ENCODE measurements at places on chromosomes 7 and 10.
A peak's percentile ranks its signal among the peaks of the same experiment; 100 is the strongest.

DNA sequence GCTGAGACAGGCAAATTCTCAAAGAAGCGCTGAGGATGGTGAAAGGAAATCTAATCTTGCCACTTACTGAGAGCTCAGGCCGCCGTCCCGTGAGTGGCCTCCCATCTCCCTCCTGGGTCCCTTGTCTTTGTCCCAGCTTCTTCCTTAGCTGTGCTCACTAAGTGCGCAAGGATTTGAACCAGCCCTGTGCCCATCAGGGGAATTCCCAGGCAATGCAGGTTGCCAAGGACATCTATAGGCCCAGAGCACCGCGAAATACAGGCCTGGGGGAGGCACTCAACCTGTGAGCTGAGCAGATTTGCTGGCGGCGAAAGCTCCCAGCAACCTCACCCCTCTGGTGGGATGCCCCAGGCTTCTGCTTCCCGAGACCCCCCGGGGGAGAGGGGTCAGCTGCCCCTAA lies 64.8 kb downstream of the OAT start:
- no peak for DNase-seq

DNA sequence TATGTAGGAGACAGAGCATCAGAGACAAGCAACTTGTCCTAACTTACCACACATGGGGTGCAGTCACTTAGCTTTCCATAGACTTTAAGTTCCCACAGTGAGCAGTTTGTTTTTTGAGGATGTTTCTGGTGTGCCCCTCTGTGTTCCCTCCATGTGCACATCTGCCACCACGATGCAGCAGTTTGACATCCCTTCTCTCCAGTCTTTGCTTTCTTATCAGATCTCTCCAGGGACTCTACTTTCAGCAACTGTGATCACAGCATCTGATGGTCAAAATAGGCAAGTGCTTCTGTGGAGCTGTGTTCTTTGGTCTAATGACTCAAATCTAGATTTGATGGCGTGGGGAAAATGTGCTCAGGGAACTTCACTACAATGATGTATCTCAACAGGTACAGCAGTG lies 96.5 kb upstream of the NAMPT start:
- DNase-seq: no peak

DNA sequence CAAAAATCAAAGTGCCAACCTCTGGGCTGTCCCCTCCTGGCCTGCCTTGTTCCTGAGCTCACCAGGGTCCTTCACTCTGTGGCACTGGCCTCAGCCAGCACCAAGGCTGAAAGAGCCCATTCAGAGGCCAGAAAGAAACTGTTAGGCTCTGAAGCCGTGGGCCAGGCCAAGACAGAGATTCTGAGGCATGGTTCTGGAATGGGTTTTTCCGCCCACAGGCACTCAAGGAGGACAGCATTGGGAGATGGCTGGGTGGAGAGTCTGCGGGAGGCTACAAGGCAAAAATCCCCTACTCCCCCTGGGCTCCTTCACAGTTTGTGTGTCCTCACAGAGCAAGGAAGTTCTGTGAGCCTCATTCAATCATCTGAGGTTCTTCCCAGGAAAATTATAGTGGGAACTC lies 31.7 kb downstream of the GRIFIN start:
- no peak for DNase-seq

DNA sequence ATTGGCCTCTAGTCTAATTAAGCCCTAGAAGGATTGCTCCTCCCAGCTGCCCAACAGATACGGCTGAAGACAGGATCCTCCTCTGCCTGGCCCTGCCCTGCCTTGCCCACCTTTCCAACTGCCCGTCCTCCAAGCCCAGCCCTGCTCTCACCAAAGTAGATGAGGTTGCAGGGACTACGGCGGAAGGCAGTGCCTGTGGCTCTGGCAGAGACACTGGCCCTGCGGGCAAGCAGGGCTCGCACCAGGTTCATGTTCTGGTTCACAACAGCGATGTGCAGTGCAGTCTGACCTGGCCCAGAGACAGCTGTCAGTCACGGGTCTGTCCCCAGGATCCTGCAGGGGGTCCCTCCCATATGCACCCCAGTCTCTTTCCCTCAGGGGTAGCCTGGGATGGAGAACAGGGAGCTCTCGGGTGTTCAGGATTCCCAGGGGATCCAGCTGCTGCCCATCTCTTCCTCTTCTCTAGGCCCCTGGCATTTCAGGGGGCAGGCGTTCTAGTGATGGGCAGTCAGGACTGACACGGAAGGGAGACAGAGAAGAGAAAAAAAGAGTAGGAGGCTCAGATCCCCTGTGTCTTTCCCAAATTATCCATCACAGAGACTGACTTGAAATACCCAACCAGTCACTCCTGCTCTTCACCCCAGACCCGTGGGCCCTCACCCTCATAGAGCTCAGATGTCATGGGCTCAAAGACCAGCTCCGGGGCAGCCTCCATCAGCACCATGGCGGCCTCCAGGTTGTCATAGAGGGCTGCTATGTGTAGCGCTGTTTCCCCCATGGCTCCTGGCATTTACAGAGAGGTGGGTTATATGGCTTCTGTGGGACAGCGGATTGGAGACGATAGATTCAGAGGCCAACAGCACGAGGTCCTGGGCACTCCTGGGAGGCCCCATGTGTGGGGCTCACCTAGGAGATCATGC lies 8.3 kb downstream of the TRPV6 start:
- no peak for DNase-seq

GRCh38 chr7:158655931-158656441 lies 48.6 kb downstream of the NCAPG2 start:
- peak; percentile 68 for DNase-seq

- no peak for DNase-seq
Observed at GRCh38 chr7:23938937-23939552, 229.0 kb downstream of the STK31 start.

DNA sequence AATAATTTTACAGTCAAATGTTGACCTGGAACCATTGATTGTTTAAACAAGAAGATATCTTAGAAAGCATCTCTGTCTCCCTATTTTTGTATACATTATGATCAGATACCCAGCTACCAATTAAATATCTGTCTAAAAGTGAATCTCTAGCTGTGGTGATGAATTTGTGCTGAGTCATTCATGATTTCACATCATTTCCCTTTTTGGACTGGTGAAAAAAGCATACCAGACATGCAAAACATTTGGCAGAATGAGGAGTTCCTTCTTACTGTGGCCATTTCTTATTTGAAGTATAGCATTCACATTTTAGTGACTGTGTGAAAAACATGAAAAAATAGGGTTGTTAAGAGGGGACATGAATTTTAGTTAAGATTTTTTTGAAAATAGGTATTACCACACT lies 98.0 kb upstream of the GATA3 start:
- DNase-seq: no peak

DNA sequence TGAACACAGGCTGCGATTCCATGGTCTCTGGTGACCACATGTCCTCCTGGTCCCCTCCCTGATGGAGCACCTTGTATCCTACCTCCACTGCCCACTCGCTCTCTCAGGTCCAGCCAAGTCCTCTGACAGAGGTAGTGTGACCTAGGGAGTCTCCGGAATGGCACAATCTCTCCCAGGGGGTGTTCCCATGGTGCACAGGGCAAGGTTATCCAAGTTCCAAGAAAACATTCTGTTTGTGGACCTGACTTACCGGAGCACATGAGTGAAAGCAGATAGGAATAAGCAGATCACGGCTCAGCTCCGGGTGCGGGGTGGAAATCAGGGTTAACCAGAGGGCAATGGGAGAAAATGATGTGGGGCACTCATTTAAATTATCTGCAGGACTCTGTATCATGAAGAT lies 45.8 kb upstream of the INSIG1 start:
- no peak for DNase-seq

GRCh38 chr10:28087661-28088351 lies 88.9 kb upstream of the ODAD2 start:
- no peak for DNase-seq

GRCh38 chr10:124642088-124642710 lies 102.0 kb downstream of the FAM53B start:
- DNase-seq: no peak

DNA sequence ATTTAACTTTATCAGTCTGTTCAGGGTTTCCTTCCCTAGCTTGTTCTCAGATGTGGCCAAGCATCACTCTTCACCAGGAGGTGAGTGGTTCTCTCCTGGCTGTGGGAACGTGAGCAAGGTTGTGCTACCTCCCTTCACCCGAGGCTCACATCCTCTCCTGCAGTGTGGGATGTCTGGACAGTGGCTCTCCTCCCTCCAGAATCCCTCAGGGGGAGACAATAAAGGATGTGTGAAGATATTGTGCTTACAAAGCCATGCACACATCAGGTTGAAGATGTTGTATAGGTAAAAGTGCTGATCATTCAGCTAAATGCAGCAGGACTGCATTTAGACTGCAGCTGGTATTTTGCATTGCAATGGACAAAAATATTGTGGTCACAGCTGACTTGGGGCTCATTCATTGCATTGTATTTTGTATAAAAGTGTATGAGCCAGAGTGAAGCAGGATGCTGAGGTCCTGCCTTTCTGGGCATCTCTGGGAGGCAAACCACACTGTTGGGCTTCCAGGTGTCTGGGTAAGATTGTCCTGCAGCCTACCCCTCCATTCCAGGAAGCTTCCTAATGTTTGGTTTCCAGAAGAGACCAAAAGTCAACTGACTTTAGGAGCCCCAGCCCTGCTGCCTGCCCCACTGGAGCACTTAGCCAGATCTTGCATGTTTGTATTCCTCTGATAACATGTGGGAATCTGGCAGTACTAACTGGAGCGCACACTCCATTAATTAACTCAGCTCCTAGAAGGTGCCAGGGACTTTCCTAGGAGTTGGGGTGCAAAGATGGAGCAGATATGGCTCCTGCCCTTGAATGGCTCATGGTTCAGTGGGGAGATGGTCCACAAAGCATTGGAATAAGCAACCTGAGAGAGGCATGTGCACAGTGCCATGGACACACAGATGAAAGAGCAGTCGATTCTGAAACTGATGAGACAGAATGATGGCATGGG lies 292.5 kb upstream of the ZNF32 start:
- no peak for DNase-seq

DNA sequence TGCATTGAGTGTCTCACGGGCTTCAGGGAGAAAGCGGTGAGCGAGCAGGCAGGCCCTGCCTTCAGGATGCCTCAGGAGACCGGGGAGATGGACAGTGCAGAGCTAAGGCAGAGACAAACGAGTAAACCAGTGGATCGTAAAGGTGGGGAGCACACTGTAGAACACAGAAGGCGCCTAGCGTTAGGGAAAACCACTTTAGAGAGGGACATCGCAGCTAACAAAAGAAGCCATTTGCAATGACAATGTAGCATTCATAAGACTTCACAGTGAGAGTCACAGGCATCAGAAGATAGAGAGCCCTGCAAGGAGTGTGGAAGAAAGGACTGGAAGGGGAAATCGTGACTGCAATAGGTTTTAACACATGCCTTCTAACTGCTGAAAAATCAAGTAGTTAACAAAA lies 54.9 kb upstream of the TMEM273 start:
- DNase-seq: no peak

GRCh38 chr7:84248267-84248666 lies 53.7 kb upstream of the SEMA3A start:
- DNase-seq: no peak

DNA sequence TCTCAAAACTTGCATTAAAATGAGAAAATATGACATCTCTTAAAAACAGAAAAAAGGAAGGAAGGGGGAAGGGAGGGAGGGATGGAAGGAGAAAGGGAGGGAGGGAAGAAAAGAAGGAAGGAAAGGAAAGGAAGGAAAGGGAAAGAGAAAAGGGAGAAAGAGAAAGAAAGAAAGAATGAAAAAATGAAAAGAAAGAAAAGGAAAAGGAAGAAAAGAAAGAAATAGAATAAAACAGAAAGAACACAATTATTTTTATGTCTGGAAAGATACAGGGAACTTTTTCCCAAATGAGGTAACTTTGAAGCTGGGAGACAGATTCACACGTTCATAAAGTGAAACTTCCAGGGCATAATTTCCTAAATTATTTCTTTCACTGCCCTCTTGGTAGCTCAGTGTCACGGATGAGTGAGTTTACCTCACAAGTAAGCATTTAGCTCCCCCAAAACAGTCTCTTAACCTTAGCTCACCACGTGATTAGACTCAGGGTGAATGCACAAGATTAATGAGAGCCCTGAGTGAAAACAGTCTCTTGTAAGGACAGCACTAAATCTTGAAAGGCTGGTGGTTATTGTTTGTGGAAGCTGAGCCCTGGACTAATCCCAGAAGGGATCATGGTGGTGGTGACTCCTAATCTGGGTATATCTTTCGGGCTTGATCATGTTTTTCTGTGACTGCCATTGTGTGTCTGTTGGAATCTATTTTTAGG lies 74.1 kb upstream of the HDAC9 start:
- no peak for DNase-seq

GRCh38 chr7:111958896-111959295 lies 247.3 kb downstream of the DOCK4 start:
- no peak for DNase-seq

- DNase-seq: peak; percentile 88
Observed at GRCh38 chr7:1940402-1940786, 270.3 kb downstream of the ELFN1 start.

- no peak for DNase-seq
Observed at GRCh38 chr7:82477733-82478515, 34.3 kb upstream of the CACNA2D1 start.

GRCh38 chr10:112533916-112534315 lies 86.9 kb downstream of the VTI1A start:
- no peak for DNase-seq

DNA sequence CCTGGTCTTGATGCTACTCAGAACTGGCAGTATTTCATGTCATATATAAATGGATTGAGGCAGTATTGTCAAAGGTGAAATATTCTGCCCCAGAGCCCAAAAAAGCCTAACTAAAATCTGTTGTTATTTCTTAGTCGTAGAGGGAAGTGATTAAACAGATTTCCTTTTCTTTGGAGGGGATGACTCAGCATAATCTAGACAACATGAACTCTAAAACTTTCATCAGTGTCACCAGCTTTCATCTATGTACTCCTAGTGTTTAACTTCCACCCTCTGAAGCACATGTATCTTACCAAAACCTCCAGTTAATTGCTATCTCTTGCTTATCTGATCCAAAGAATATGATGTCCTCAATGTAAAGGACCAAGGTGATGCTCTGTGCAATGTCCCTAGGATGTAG lies 97.1 kb upstream of the ARID5B start:
- no peak for DNase-seq

GRCh38 chr7:19206721-19207120 lies 61.5 kb upstream of the FERD3L start:
- no peak for DNase-seq

GRCh38 chr7:144835155-144835611 lies 670 bp downstream of the TPK1 start:
- no peak for DNase-seq

- DNase-seq: no peak
Observed at GRCh38 chr10:21130683-21131442, 233.8 kb upstream of the NEBL start.

GRCh38 chr10:67471022-67471421 lies 225.0 kb downstream of the CTNNA3 start:
- DNase-seq: no peak

GRCh38 chr7:33425395-33425794 lies 296.0 kb downstream of the BBS9 start:
- no peak for DNase-seq

All from activated naive CD4-positive, alpha-beta T cell treated with Interleukin-2 at 50 U/mL for 16 hours (primary cell).